ENCODE measurements at places on chromosomes 12 and 14.

DNA sequence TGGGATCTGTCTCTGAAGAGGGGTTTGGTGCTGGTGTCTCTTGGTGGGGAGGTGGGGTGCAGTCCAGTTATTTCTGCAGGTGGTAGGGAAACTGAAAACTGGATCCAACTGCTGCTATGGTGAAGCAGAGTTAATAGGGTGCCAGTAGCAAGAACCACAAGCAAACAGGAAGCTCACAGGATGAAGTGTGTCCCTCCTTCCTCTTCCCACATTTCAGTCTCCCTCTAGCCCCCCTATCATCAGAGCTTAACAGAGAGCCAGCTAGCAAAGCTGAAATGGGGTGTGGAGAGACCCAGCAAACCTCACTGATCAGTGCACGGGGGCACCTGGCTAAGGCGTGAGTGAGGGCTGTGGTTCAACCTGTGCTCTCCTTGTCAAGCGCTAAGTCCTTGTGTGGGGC is 69.1 kb upstream of the C12orf71 start:
- no peak for DNase-seq

DNA sequence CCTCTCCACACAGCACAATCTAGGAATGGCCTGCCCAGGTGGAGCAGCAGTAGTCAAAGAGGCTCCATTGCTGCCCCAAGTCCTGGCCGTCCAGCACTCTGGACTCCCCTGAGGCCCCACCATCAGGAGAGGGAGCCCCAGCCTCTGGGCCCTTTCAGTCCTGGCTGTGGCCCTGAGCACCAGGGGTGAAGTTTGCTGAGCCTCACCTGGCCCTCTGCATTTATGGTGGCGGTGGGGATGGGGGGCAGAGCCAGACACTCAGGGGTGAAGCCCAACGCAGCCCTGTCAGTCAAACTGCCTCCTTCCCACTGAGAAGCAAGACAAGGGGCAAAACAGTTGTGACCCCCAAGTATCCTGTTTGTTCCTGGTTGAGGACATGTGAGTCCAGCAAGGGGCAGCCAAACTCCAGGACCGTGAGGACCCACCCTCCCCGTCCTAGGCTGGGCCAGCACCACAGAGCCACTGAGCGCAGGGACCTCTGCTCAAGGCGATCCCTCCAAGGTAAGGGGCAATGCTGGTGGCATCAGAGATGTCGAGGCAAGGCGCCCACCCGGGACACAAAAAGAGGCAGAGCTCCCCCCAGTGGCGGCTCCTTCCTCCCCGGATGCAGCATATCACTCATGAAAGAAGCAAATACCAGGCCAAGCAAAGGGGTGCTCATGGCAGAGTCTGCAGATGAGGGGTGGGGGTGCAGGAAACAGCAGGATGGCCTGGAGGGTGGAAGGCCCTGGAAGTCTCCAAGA is 4.8 kb upstream of the AMN start:
- DNase-seq: peak; percentile 46

DNA sequence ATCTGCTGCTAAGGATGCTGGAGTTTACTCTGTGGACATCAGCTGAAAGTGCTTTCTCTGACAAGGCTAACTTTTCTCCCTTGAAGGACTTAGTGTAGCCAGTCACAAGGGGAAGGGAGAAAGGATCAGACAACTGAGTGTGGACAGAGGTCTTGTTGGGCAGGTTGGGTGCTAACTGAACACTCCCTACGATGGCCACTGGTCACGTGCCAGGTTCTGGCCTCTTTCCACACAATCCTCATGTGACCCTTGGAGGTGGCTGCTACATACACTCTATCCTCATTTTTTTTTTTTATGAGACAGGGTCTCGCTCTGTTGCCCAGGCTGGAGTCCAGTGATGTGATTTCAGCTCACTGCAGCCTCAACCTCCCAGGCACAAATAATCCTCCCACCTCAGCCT is 39.7 kb downstream of the FOXN4 start:
- no peak for DNase-seq

- peak; percentile 81 for DNase-seq
Measured at GRCh38 chr12:642633-643474, 20.4 kb downstream of the NINJ2 start.

DNA sequence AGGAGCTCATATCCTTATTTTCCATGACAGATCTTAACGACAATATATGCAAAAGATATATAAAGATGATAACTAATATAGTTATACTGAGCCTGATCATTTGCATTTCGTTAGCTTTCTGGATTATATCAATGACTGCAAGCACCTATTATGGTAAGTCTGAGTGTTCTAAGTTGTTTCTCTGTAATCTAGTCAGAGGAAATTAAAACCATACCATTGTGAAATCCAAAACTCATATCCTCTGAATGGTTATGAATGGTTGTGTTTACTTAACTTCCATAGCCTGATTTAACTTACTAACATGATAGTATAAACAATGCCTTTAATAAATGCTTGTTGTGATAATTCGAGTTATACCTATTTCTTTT is 760 bp downstream of the TMEM19 start:
- no peak for DNase-seq

DNA sequence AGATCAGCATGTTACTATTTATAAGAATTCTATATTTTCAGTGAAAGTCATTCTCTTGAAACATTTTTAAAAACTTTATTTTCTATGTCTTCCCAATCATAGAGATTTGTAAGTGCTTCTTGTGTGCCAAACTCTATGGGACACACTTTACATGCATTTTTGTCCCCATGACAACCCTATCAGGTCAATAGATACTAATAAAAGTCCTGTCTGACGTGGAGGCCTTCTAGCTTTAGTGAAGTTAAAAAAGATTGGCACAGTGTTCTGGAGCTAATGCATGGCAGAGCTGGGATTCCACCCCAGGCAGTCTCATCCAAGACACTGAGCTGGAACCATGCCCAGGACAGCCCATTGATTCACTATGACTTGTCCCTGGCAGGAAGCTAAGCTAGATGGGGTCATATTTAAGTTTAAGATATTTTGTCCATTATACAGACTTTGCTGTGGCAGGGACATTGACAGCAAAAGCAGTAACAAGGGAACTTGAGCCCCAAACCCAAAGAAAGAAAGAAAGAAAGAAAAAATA is 28.1 kb downstream of the TTC6 start:
- no peak for DNase-seq

- no peak for DNase-seq
Measured at GRCh38 chr14:99713972-99714371, 29.9 kb downstream of the CYP46A1 start.

GRCh38 chr14:104877806-104878550 is 12.9 kb downstream of the CEP170B start:
- DNase-seq: peak; percentile 10

- DNase-seq: no peak
Measured at GRCh38 chr14:99506276-99506675, 25.1 kb downstream of the CCNK start.

DNA sequence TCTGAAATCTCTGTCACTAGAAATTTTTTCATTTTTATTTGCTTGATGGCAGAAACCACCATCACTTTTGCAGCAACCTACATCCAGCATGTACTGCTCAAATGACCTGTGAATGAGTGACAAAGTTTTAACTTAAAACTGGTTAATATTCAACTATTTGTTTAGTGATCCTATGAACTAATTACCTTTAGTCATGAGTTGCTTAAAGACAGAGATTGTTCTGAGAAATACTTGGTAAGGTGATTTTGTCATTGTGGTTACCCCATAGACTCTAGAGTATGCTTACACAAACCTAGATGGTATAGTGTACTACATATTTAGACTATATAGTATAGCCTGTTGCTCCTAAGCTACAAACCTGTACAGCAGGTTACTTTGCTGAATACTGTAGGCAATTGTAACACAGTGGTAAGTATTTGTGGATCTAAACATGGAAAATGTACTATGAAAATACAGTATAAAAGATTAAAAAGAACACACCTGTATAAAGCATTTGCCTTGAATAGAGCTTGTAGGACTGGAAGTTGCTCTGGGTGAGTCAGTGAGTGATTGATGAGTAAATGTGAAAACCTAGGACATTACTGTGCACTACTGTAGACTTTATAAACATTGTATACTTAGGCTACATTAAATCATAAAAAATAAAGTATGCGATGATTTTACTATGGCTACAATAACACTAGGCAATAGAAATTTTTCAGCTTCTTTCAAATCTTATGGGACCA is 256.6 kb upstream of the PPFIA2 start:
- DNase-seq: no peak

DNA sequence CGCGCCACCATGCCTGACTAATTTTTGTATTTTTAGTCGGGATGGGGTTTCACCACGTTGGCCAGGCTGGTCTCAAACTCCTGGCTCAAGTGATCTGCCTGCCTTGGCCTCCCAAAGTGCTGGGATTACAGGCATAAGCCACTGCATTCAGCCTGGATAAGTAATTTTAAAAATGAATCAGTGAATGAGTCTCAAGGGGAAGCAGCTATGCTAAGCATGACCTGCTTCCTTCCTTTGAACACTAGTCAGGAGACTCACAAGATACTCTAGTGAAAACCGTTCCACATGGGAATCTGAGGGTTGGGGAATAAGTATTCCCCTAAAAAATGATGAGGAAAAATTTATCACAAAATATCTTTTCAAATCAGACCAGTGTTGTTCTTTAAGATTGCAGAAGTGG is 10.7 kb upstream of the FAM234B start:
- no peak for DNase-seq

DNA sequence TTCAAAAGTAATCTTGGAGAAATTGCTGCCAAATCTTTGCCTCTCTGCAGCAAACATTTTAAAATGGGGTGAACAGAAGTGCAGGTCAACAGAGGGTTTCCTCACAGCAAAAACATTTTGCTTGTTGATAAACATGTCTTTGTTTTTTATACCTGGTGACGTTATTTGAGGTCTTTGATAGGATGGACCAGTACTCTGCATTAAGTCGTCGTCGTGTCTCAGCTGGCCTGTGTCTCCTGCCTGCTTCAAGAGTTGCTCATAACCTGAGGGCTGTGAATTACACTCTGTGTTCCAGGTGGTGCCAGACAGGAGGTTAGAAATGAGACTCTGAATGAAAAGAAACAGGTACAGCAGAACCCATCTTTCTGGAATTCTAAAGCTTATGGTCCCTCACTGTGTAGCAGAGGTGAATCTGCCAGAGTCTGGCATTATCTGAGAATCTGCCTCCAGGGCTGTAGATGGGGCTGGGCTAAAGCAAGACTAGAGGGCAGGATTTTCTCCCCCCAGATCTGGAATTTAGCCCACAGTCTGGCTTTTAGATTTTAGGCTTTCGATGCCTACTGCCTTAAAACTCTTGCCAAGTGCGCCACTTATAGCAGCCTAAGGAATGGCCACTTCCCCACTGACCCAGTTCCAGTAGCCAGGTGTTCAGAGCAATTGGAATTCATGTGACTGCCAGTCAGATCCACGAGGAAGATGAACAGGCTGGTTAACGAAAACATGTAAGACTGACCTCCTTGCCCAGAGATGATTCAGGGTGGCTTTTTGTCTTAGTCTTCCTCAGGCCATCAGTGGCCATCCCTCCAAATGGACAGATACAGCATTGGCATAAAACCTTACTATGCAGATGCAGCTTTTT is 161.2 kb downstream of the PRKCH start:
- no peak for DNase-seq

- DNase-seq: no peak
Measured at GRCh38 chr12:61412201-61412600, 848.0 kb upstream of the USP15 start.

GRCh38 chr14:102581193-102581592 is 11.3 kb upstream of the RCOR1 start:
- no peak for DNase-seq

DNA sequence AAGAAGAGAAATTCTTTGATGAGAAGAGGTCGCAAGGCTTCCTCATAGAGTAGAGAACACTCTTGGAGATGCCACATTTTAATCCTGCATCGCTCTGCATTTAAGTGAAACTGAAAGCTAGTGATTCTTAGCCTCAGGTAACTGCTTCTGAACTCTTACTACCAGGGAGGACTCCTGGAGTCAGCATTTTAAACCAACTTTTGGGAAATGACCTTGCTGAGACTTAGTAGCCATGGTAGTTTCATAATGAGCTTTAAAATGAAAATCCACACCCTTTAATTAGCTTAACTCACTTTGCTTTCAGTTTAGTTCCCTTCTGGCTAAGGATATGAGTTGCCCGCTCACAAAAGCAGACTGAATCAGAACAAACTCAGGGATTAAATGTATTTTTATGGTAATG is 80.3 kb downstream of the SYNE2 start:
- DNase-seq: no peak

DNA sequence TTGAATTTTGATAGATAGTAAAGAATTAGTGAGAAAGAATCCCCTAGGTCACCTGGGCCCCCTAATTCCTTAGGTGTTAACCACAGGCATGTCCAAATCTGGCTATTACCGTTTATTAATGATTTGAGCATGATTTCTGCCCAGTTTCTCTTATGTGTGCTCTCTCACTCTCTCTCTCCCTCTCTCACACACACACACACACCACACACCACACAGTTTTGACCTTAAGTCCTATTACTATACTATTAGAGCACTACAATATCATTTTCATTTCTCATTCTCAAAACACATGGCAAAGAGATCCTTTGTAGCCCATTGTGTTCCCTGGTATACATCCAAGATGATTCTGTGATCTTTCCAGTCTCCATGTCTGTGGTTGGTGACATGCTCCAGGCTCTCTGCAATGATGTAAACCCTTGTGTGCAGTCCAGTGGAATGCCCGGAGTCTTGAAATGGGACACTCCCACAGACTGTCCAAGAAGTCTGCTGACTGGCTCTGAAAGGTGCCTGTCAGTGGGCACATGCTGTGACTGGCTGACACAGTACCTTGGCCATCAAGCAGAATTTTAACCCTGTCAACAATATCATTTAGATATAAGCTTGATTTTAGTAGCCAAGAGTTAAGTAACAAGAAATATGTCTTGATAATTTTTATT is 96.2 kb downstream of the FIGNL2 start:
- no peak for DNase-seq

GRCh38 chr14:95227279-95227860 is 70.0 kb upstream of the DICER1 start:
- DNase-seq: no peak

DNA sequence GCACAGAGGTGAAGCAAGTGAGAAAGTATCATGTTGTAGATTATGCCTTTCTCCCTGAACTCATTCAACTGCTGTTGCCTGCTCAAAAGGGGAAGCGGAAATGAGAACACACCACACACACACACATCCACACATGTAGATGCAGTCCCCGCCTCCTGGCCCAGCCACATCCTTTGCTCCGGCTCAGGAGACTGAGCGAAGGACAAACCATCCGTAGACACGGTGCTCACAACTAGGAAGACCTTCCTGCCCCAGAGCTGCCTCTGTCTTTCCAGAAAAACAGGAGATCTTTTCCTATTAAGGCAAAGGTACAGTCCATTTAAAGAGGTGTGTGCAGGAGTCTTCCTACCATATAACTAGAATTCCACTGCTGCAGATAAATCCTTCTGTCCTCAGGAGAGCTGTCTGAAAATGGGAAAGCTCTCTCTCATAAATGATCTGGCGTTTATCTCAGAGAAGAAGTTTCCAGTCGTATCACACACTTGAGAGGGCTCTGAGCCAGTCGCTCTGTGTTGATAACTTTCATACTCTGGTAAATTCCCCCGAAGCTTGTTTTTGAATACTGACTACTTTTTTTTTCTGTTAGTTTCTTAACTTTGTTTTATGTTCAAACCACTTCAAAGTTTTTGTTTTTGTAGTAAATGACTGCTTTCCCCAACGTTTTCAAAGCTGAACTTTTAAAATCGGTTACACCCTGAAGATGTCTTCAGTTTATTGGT is at the start of gene TESPA1:
Gene TESPA1 (minus strand): TSS at position 105 of the 719 bp plus-strand sequence. CDS start 10,200 bp downstream, outside the sequence.
- DNase-seq: peak; percentile 88

- no peak for DNase-seq
Measured at GRCh38 chr14:52412426-52412825, 98.3 kb downstream of the PTGER2 start.

Data from CD4-positive, alpha-beta memory T cell (primary cell).